Stimulated activated CD4-positive, alpha-beta T cell treated with anti-CD3 and anti-CD28 coated beads, Interleukin-1b, Interleukin-23, amount 100 ng/mL, for 24 hours (primary cell): ENCODE measurements at places on chromosomes 4 and X.

DNA sequence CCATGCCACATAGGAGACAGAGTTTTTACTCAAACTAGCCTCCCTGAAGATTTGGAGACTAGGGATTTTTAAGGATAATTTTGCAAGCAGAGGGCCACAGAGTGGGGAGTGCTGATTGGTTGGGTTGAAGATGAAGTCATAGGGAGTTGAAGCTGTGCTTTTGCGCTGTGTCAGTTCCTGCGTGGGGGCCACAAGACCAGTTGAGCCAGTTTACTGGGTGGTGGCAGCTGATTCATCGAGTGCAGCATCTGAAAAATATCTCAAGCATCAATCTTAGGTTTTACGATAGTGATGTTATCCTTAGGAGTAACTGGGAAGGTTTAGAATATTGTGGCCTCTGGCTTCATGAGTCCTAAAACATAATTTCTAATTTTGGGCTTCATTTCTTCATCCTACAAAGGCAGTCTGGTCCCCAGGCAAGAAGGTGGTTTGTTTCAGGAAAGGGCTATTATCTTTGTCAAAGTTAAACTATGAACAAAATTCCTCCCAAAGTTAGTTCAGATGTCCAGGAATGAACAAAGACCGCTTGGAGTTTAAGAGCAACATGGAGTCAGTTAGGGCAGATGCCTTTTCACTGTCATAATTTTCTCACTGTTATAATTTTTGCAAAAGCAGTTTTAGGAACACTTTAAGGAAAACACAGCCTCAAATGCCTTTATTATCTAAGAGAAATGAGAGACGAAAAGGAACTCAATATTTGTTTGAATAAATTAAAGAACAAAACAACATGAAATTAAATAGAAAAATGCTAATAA lies 960.8 kb upstream of the PRKX start:
- no peak for DNase-seq

GRCh38 chrX:150371877-150372276 lies 8.8 kb downstream of the MAMLD1 start:
- no peak for DNase-seq

DNA sequence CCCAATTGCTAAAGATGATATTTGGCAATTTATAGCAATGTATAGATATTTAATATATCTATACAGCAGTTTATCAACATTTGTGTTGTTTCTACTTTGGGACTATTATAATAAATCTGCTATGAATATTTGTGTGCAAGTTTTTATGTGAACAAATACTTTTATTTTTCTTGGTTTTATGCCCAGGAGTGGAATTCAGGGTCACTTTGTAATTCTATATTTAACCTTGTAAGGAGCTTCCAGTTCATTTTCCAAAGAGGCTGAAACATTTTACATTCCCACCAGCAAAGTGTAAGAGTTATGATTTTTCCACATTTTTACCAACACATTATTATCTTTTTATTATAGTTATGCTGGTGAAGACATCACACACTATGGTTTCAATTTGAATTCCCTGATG lies 801.3 kb downstream of the PCDH18 start:
- no peak for DNase-seq

- no peak for DNase-seq
These were observed 13.2 kb upstream of the SH3TC1 start for GRCh38 chr4:8185930-8186329.

DNA sequence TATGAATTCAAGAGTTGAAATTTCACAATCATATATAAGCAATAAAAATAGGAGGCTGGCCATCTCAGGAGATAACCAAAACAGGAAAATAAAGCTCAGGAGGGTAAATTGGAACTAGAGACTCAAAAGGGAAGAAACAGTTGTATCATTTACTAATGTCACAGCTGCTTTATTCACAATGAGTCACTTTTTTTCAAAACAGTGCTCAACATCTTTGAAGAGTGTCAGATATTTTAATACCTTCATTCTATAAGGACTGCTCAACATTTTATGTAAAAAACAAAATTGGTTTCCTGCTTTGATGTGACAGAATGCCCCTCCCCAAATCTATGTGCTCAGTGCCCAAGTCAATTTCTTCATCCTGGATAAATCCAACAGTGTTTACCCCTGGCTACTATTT lies 97.7 kb downstream of the DDX60 start:
- no peak for DNase-seq

DNA sequence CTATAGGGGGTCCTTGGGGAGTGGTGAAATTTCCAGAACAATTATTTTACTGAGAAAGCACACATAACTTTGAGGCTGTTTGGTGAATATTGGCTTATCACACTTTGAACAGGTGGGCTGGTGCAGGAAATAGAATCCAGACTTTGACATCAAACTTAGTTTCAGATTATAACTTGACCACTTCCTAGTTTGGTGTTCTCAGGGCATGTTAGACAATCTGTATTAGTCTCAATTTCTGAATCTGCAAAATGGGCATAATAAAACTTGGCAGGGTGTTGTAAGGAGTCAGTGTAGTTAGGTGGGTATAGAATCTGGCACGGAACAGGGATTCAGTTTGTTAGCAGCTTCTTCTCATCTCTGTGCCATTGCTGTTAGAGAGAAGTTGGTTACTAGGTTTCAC lies 43.3 kb upstream of the MBNL3 start:
- no peak for DNase-seq

DNA sequence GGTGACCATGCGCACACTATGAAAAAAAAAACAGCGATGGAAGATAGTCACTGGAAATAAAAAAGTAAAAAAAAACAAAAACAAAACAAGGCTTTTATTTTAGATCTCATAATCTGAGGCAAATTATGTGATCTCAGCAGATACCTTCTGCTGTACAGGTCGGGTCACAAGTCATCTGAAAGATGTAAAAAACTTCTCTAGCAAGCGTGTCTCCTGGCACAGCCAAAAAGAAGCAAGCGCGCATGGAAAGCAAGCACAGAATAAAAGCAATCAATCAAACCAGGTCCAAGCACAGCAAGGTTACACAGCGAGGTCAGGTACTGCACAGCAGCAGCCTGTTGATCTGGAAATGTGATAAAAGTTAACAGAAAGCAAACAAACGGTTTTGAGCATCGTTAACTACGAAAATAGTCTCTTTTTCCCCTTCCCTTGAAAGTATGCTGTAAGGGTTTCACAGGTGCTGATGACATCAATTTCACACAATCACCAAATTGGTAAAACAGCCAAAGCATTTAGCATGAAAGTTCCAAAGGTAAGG lies 79.3 kb upstream of the MTNR1A start:
- no peak for DNase-seq

- no peak for DNase-seq
These were observed 53.1 kb upstream of the LSM6 start for GRCh38 chr4:146122398-146122797.

DNA sequence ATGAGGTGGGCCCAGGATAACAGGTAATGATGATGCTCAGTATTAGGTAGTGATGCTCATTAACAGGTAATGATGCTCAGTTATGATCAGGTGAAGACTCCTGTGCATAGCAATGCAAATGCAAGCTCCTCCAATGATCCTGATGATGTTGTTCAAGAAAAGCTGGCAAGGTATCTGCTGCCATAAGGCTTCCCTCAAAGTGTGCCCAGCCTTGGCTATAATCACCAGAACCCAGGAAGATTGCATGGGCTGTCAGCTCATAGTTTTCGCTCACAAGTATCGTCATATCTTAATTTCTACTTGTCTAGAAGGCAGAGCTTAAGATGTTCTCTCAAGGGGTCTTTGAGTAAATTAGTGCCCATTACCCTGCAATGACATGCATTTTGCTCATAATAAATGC lies 366.2 kb upstream of the CLNK start:
- DNase-seq = no peak

DNA sequence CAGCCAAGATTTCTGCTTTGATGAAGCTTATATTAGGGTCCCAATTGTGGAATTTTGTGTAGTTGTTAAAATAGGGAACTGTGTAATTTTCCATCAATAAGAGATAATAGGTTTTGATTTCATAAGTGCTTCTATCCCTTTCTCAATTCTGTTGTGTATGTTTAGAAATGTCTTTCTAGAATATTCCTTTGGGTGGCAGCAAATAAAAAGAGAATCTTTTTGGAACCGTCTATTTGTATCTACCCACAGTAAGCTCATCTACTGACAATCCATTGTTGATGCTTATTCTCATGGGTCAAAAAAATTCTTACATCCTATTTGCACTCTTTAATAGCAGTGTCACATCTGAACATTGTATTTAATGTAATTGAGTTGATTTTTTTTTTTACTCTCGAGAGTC lies 61.7 kb downstream of the TMA16 start:
- no peak for DNase-seq

DNA sequence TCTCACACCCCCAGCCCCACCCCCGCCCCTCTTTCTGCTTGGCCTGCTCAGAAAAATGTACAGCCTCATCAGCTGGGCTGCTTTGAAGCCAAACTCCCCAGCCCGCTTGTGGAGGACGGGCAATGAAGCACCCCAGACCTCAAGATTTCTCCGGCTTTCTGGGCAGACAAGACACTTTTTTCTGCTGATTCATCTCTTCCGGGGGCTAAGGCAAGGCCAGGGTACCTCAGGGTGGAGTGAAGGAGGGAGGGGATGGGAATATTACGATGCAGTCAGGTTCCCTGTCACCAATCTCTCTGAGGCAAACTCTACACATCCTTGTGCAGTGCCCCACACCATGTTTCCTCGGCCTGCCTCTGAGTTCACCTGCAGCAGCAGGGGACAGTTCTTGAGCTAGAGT lies 66.9 kb upstream of the ATP6AP2 start:
- DNase-seq = no peak

GRCh38 chr4:142065086-142065647 lies 428.8 kb downstream of the IL15 start:
- no peak for DNase-seq

DNA sequence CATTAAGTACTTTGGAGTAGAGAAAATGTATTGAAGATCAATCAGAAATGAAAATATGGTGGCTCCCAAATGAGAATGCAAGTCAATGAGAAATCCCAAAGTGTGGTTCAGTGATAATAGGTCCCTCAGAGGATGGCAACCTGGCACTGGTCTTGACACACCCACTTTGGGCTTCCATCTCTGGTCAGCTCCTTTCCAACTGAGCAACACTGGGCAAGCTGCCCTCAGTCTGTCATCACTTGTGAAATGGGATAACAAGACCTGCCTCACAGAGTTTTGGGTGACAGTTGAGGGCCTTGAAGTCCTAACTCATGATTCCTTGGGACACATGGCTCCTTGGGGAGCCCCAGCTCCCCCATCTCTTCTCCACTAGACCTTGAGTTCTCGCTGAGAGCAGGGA lies 29.0 kb upstream of the MAMLD1 start:
- DNase-seq = no peak

- peak; percentile 0 for DNase-seq
These were observed at the start of gene BTC for GRCh38 chr4:74794382-74795010. Gene BTC (minus strand): TSS chr4:74794523. CDS start chr4:74794325, 198 bp downstream.

DNA sequence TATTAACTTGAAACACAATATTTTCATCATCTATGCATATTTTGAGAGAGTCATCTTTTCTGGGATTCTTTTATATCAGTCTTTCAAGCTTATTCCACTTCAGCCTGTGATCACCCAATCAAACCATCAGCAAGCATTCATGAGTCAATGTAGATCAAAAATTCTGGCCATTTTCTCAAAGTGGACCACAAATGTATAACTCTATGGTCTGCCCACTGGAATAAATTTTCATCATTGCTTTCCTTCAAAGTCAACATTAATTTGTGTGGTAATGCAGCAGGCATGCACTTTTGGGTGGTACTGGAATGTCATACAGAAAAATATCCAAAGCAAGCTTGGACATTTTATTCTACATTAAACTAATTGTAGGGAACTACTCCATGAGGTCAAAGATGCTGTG lies 1013.0 kb downstream of the STIM2 start:
- DNase-seq = no peak
